Smooth muscle cell of the pulmonary artery (primary cell): ENCODE measurements at places on chromosomes 2 and 18. TPM values are rescaled to one million over a fixed set of nuclear protein-coding genes. Genes with fewer than 3 reads are reported as not detected.

DSG1 gene
- total RNA-seq = not detected in 2 replicates

B4GALT6 gene
- 3.1 and 18.5 TPM in 2 replicates for total RNA-seq

ACTG2 gene
- total RNA-seq = 32.7 and 43.4 TPM in 2 replicates

SERPINB11 gene
- not detected in 2 replicates for total RNA-seq

ACKR3 gene
- 1.2 and 9.2 TPM in 2 replicates for total RNA-seq

CCDC148 gene
- 0.43 and 1.1 TPM in 2 replicates for total RNA-seq

TXNDC2 gene
- total RNA-seq = not detected in 2 replicates

SERPINB10 gene
- not detected in 2 replicates for total RNA-seq

MFSD6 gene
- total RNA-seq = 4.6 and 12.9 TPM in 2 replicates

NEURL3 gene
- 0.20 TPM in 1 of 2 replicates, not detected in the other for total RNA-seq

FER1L5 gene
- 0.76 and 0.78 TPM in 2 replicates for total RNA-seq

FBXO48 gene
- 0.26 and 0.39 TPM in 2 replicates for total RNA-seq

DNAH6 gene
- total RNA-seq = 0.07 and 0.13 TPM in 2 replicates

KIAA1328 gene
- 4.0 and 4.9 TPM in 2 replicates for total RNA-seq
